ENCODE measurements at places on chromosomes 11 and 22.

GRCh38 chr11:2482204-2482603 lies 37.4 kb downstream of the KCNQ1 start:
- DNase-seq = no peak

DNA sequence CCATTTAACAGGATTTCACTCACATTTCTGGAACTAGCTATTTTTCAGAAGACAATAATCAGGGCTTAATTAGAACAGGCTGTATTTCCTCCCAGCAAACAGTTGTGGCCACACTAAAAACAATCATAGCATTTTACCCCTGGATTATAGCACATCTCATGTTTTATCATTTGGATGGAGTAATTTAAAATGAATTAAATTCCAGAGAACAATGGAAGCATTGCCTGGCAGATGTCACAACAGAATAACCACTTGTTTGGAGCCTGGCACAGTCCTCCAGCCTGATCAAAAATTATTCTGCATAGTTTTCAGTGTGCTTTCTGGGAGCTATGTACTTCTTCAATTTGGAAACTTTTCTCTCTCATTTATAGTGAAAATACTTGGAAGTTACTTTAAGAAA lies 9.2 kb downstream of the PRSS23 start:
- no peak for DNase-seq

- no peak for DNase-seq
These were observed 166.7 kb upstream of the SYN3 start for GRCh38 chr22:33224841-33225240.

DNA sequence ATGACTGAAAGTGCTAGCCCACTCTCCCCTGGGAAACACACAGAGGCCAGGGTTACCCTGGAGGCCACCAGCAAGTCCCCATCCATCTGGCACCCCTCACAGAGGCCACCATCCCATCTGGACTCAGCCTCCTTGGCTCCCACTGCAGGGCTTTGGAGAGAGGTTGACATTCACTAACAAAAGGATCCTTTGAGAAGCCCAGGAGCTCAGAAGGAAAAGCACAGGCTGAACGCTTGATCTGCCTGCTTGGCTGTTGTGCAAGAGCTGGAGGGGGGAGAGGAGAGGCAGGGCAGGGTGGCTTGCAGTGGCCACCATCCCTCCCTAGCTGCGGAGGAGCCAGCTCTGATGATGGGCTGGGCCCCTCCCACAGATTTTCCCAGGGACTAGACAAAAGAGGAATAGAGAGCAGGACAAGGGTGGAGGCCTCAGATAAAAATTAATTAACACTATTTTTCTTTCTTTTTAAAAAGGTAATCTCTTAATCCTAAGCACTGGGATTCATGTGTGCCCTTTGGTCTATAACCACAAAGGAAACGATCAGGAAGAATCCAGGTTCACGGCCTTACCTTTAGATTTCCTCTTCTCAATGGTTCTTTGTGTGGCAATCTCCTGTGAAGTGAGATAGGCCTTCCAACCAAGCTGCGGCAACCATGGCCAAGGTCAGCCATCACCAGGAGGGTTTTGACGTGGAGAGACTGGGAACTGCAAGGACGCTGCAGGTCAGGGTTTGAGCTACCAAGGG lies 154.7 kb downstream of the BARX2 start:
- DNase-seq = no peak

DNA sequence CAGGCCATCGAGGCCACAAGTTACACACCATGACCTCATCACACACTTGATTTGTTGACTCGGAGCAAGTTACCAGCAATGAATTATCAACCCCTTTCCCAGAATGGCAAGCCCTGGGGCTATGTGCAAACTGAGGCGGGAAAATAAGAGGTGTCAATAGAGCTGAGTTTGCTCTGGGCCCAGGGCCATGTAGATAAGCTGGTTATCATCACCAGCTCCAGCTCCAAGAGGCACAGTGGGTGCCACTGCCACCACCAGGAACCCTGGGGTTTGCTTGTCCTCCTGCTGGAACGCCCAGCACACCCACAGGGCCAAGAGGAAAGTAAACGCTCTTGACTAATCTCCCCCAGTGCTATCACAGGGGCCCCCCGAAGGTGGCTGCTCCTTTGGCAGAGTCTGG lies 13.0 kb upstream of the VPS37C start:
- DNase-seq = peak; percentile 36

DNA sequence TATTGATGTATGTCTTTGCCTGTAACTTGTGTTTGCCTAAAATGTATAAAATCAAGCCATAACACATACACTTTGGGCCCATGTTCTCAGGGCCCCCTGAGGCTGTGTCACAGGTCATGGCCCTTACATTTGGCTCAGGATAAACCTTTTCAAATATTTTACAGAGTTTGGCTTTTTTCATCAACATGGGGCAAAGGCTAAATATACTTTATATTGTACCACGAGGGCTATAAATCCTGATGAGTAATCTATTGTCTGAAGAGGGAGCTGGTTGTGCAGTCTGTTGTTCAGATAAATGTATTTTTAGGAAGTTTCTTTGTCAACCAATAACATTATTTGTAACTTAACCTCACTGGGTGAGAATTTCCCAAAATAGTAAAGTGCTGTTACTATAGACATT lies 404.6 kb upstream of the DDI1 start:
- no peak for DNase-seq

- no peak for DNase-seq
These were observed 4.0 kb downstream of the USP28 start for GRCh38 chr11:113871336-113871735.

GRCh38 chr11:67120881-67121710 lies 2.0 kb downstream of the KDM2A start:
- DNase-seq = peak; percentile 75

- no peak for DNase-seq
These were observed 52.7 kb upstream of the CTSC start for GRCh38 chr11:88390254-88390653.

- no peak for DNase-seq
These were observed 11.6 kb downstream of the CD59 start for GRCh38 chr11:33724644-33725035.

GRCh38 chr11:79296141-79296540 lies 144.7 kb downstream of the TENM4 start:
- no peak for DNase-seq

- no peak for DNase-seq
These were observed 873 bp downstream of the OTOG start for GRCh38 chr11:17547932-17548331.

- no peak for DNase-seq
These were observed 25.7 kb downstream of the TEF start for GRCh38 chr22:41407433-41407832.

DNA sequence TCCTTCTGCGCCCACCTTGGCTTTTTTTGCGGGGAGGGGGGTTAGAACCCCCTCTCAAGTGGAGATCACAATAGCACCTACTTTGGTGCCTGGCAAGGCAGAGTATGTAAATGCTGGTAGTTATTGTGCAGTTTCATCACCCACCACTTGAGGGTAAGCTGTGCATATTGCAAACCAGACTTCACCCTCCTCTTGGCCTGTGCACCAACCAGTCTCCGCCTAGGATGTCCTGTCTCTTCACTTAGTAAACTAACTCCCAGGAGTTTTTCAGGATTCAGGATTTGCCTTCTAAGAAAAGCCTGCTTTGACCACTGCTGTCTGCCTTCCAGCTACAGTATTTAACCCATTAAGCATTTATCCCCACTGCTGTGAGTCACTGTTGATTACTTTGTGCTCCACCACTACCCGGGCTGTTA lies 2.0 kb upstream of the UBXN1 start:
- DNase-seq = peak; percentile 92

GRCh38 chr11:72239313-72239848 lies 4.6 kb downstream of the PHOX2A start:
- DNase-seq = peak; percentile 72

- DNase-seq = no peak
These were observed 44.0 kb downstream of the SERPINH1 start for GRCh38 chr11:75606099-75606498.

GRCh38 chr11:95585069-95585751 lies 204.4 kb downstream of the FAM76B start:
- no peak for DNase-seq

DNA sequence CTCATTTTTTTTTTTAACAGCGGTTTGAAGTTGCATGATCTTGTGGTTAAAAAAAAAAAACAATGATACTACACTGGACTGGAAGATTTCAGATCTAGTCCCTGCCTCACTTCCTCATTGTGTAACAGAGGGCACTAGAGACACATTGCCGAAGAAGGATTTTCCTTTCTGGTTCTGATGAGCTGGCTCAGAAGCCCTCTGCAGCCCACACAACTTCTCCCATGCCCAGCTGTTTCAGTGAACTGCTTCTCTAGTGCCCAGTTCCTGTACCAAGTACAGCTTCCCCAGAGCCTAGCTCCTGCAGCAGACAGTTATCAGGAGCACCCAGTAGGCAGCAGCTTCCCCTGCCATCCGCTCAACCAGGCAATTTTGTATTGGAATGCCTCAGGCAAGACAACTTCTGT lies 29.5 kb upstream of the ANO5 start:
- DNase-seq = peak; percentile 95

GRCh38 chr22:41709341-41709740 lies 10.0 kb downstream of the MEI1 start:
- DNase-seq = no peak

DNA sequence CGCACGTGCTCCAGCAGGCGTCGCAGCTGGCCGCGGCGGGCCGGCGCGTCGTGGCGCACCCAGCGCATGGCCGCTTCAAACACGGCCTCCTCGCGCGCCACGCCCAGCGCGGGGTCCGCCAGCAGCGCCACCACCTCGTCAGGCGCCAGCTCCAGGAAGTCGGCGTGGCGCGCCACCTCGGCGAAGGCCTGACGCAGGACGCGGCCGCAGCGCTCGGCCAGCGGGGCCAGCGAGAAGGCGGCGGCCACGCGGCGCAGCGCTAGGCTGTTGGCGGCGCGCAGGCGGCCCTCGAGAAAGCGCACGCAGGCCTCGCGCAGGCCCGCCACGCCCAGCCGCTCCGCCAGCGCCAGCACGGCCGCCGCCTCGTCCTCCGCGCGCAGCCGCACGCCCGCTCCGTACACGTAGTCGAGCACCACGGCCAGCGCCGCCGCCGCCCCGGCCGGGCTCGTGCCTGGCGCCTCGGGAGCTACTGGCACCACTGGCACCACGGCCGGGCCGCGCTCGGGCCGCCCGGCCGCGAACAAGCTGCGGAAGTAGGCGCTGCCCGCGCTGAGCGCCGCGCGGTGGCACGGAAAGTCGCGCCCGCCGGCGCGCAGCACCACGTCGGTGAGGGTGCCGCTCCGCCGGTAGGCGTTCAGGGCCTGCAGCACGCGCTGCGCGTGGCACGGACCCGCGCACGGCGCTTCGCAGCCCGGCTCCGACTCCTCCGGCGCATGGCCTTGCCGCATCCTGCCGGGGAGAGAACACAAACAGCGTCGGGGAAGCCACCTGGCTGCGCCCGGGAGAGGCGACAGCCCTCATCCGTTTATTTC lies 2.9 kb downstream of the KLHL35 start:
- peak; percentile 91 for DNase-seq

DNA sequence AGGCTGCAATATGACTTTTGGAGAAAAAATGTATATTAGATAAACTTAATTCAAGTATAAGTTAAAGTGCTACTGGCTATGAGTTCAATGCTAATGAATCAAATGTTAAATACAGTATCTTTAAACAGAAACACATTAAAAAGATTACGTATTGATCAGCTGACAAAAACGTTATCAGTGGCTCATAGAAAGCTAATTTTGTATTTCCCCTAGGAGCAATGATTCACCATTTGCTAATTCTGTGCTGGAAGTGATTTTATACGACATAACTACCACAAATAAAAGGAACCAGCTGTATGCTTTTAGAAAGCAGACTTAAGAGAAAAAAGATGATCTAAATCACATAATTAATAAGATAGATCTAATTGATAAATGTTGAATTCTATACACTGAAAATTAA lies 43.6 kb downstream of the MRE11 start:
- no peak for DNase-seq

- no peak for DNase-seq
These were observed 2.3 kb downstream of the PICALM start for GRCh38 chr11:86066657-86067008.

- no peak for DNase-seq
These were observed 617.5 kb downstream of the JRKL start for GRCh38 chr11:97007283-97007682.

GRCh38 chr22:31676700-31677099 lies 14.7 kb upstream of the PISD start:
- peak; percentile 97 for DNase-seq

- DNase-seq = no peak
These were observed 355.6 kb upstream of the DDI1 start for GRCh38 chr11:103680826-103681225.

DNA sequence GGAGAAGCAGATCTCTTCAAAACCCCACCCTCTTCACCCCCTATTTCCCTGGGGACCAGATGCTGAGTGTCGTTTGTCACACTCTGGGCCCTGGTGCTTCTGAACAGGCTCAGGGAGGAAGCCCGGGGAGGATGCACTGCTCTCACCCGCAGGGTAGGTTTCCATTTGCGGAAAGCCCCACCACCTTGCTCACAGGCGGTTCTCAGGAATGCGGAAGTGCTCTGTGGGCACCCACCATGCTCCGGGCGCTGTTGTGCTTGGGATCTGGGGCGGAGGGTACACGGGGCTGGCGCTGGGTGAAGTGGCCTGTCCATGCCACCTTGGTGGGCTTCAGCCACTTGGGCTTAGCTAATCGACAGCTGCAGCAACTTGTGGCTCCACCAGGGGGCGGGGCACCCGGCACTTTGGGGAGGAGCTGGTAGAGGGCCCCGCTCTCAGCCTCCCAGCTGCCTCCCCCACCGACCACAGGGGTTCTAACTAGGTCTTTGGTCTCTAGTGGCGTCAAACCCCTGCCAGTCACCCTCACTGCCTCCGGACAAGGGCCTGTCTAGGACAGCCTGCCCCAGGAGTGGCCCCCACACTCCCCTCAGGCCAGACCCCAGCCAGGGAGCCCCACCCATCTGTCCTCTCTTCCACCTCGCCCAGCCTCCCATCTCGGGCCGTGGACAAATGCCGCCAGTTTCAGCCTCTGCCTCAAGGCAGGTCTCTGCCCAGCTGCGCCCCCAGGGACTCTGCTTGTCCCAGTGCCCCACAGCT lies 7.4 kb downstream of the NDUFV1 start:
- DNase-seq = peak; percentile 83

DNA sequence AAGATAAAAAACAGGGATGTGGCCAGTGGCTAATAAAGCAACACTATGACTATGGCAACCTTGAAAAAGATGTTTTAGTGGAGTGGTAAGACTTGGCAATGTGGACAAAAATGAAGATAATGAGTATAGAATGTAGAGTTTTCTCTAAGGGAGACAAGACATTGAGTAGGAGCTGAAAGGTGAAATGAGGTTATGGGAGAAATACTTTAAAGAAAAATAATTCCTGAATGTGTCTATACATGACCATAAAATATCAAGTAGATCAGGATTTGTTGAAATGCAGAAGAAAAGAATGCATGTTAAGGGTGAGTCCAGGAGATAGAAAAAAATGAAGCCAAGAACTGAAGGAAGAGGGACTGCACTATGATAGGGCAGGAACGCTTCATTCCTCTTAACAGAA lies 101.6 kb upstream of the CARD18 start:
- DNase-seq = no peak

- peak; percentile 30 for DNase-seq
These were observed 620 bp upstream of the ANO5 start for GRCh38 chr11:22192289-22192641.

DNA sequence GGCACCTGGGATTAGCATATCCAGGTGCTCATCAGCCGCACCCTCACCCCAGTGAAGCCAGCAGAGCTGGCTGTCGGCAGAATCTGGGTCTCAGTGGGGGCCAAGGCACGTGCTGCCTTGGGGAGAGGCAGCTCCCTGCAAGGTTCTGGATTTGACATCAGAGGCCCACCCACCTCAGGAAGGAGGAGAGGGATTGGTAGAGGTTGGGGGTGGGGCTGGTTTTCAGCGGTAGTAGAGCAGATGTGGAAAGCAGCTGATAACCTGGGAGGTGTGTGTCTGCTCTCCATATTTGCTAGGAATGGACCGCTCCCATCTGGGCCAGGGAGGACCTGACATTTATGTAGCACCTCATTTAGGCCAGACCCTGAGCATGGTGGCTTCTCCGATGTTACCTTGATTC lies 147.5 kb downstream of the GRIK4 start:
- DNase-seq = no peak

All from hematopoietic multipotent progenitor cell treated with erythropoietin and hydrocortisone succinate and interleukin-3 and kit ligand, for 4 days (in vitro differentiated cells).